Epithelial cell of esophagus (primary cell): ENCODE measurements at places on chromosomes 12 and 14.

DNA sequence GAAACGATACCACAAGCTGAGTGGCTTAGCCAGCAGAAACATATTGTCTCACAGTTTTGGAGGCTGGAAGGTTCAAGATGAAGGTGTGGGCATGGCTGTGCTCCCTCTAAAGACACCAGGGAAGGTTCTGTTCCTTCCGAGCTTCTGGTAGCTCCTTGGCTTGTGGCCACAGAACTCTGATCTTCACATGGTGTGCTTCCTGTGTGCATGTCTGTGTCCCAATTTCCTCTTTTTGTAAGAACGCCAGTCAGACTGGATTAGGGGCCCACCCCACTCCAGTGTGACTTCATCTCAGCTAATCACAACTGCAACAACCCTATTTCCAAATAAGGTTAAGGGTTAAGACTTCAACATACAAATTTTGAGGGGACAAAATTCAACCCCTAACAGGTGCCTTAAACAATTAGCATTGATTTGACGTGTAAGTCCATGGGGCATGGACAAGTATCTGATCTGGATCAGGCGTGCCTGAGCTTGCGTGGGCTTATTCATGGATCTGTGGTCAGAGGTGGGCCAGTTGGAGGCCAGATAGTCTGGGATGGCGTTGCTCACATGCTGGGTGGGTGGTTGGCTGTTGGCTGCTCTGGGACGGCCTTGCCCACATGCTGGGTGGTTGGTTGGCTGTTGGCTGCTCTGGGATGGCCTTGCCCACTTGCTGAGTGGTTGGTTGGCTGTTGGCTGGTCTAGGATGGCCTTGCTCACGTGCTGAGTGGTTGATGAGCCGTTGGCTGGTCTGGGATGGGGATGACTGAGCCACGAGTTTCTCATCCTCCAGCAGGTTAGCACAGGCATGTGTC, 88.5 kb downstream of the LGMN start:
- DNase-seq: peak; percentile 81

DNA sequence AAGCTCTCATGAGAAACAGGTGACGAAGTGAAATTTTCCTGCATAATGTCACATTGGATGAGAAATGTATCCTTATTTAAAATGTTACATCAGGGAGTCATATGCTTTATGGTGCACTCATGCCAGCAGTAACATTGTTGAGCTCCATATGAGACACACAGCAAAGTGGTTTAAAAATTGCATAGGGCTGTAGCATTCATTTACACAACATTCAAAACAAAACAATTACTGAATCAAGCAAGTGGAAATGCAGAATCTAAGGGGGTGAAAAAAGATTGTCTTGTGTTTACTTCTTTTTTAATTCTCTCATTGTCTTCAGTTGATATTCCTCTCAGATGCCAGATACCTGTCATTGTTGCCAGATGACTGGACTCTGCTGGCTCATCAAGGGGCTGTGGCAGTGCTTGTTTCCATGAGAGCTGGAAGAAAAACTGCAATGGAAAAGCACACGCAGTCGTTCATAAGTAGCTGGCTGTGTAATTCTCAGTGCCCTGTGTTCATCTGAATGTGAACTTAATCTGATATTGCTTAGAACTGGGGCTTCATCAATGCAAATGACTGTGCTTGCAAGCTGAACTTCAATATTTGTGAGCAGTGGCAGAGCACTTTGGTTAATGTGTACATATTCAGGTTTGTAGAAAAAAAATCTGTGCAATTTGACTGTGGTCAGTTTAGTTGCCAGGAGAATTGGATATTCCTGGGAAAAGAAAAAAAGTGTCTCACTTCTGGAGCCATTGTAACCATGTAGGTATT, 305.6 kb downstream of the RAD51B start:
- peak; percentile 87 for DNase-seq

DNA sequence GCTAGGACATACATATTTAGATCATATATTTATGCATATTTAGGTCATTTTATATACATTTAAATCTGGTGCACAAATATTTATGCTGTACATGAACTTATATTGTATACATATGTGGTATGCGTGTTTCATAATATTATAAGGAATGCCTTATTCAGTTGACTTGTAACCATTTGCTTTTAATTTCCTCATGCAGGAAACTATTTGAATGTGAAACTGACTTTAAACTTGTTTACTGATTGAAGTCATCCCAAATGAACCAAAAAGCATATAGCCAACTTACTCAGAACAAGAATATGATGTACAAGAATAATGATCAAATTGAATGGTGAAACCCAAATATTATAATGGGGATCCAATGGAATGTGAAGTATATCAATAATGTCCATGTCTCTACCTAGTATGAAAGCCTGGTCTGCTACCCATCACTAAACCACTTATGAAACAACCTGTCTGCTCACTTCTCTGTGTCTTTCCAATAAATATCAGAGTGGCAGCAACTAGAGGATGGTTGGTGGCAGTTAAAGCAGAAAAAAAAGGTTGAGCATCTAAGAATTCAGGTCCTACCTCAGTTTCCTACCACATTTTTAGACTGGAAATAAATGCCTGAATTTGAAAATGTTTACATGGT, 38.3 kb downstream of the RPS6KA5 start:
- no peak for DNase-seq

DNA sequence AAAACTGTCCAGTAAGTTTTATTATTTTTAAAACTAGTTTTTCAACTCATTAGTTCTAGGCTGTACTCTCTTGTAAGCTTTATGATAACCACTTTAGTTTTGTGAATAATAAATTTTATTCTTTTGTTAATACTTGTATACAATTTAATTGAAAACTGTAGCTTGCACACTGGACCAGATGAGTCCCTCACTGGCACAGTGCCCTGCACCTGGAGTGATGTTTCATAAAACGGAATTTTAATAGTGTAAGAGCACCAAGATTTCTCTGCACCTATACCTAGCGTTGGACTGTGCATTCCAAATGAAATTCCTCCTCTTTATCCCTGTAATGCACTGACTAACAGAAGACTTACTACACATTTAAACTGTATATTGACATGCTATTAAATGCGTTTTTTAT, 80.8 kb downstream of the PRIMA1 start:
- DNase-seq: no peak

DNA sequence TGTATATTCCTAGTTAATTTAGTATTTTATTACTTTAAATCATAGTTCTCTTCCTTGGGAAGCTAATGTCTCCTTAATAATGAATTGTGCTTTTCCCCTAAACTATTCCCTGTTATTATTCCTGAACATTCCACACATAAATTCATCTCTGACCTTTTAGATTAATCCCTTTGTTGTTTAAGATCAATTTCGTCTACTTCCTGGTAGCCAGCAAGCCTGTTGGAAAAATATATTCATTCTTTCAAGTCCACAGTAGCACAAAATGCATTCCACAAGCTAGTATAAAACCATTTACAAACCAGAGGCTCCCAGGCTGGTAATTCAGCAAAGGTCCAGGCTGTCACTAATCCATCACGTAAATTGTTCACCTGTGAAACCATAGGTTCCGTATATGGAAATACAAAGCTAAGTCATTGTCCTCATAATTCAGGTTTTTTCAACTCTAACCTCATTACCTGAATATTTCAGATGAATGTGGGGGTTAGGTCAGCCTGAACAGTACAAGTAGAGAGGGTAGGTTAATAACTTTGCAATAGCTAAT, 232.7 kb downstream of the SEC23A start:
- DNase-seq: no peak

DNA sequence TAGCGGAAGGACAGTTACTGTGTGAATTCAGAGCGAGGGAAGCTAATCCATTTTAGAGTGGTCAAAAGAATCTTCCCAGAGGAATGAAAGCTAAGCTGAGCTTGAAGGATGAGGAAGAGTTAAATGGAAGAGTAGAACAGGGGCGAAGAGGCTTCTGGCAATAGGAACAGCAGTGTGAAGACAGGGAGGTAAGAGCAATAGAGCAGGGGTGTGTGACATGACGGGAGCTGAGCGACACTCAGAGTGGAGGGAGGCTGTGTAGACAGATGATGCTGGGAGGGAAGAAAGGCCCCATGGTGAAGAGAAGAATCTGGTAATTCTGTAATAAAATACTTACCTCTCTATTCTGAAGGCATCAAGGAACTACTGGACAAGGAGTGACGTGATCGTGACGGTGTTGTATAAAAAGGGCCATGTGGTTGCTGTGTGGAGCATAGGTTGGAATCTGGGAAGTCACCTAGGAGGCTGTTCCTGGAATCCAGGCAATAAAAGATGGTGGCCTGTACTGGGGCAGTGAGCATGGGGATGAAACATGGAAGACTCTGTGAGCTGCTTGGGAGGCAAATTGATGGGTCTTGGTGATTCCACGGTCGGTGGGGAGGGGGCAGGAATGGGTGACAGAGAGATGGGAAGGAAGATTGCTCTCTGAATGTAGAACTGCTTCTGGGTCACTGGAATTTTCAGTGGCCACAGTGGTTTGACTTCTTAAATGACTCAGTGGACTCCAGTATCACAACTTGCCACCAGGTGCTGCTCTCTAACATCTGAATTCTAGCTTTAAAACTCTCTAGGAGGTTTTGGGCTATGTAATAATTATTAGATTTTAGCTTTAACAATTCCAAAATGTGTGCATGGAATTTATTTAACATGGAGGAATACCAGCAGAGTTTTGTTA, 164.1 kb downstream of the ATP23 start:
- DNase-seq: peak; percentile 17

DNA sequence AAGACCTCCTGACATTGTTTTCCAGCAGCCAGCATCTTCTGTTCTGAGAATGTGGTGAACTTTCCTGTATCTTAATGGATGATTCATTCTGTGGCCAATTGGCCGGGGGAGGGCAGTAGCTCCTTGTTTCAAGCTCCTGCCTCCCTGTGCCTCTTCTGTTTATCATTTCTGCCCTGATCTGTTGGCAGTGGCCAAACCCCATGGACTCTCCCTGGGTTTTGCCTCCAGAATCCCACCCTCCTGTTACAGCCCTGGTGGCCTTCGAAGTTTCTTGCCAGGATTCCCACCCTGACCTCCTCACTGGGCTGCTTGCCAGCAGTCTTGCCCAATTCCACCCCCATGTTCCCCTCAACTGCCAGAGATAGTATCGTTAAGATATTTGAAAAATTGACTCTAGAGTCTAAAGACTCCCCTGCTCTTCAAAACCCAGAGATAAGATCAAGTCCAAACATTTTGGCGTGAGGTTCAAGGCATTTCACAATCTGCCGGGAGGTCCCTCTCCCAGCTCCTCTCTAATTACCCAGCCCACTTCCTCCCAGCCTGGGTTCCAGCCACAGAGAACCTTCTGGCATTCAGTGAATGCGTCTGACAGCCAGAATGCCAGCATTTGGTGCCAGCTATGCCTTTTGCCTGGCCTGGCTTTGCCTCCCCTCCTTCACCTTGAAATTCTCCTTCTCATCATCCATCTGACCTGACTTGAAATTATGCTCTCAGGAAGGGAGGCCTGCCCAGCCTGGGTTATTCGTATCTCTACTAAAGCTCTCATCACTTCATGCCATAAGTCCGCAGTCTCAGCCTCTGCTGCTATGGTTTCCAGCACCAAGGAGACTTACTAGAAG, 37.7 kb upstream of the TXNRD1 start:
- DNase-seq: peak; percentile 72

- no peak for DNase-seq
Observed at GRCh38 chr14:99976021-99976420, 89.2 kb upstream of the EVL start.

GRCh38 chr14:49549881-49550280, 36.3 kb downstream of the RPS29 start:
- peak; percentile 33 for DNase-seq

- DNase-seq: no peak
Observed at GRCh38 chr12:693934-694533, 30.8 kb upstream of the NINJ2 start.

GRCh38 chr14:76331328-76332011, 44.5 kb upstream of the ESRRB start:
- no peak for DNase-seq

DNA sequence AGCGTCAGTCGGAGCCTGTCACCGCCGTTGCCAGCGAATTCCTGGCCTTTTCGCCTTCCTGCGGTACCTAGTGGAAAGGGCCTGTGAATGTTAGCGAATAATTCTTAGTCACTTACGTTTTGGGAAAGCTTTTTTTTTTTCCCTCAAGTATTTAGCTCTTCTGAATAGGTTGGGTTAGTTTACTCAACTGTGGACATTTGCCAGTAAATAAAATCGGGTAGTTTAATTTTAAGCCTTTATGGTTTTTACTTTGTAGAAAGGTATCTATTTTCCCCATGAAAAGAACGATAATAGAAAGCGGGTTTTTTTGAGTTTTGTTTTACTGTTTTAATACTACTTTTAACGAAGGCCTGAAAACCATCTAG, 1.7 kb downstream of the YY1 start:
- no peak for DNase-seq

- peak; percentile 60 for DNase-seq
Observed at GRCh38 chr12:21169878-21170472, 39.0 kb downstream of the SLCO1B1 start.

GRCh38 chr14:73591690-73592449, at the start of gene ACOT4:
Gene ACOT4, plus strand, starts transcription at chr14:73591873. Its CDS starts 87 bp downstream, at chr14:73591960.
- peak; percentile 51 for DNase-seq

DNA sequence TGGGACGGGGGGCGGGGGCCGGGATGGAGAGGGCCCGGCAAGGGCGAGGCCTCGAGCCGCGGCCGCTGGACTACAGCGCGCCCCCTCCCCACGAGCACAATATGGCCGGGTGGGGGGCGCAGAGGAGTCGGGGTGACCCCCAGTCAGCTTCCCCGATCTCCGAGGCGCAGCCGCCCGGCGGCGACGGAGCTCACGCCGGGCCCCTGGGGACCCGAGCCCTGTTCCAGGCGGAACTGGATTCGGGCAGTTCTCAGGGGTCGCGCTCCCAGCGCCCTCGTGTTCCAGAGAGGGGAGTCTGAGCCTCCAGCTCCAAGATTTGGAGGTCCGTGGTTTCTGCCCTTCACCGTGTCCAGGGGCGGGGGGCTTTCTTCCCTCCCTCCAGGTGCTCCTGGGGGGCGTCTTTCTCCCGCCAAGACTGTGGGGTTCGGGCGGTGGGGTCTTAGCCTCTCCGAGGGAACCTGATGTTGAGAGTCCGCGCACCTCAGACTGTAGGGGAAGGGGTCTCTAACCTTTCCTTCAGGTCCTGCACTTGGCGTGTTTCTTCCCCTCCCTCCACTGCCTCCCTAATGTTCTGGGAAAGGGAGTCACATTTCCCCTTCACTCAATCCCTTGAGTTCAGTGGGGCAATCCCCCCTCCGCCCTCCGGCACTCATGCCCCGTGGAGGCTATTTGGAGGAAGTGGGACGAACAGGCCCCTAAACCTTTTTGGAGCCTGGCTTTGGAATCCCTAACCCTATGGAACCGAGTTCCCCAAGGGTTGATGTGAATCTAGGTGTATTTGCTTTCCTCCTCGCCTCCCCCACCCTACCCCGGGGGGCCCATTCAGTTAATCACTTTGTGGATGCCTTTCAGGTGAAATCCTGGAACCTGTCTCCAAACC, 584 bp downstream of the ACVR1B start:
- DNase-seq: peak; percentile 14
